Fibroblast of the aortic adventitia (primary cell): ENCODE measurements at places on chromosomes 11 and 22.

DNA sequence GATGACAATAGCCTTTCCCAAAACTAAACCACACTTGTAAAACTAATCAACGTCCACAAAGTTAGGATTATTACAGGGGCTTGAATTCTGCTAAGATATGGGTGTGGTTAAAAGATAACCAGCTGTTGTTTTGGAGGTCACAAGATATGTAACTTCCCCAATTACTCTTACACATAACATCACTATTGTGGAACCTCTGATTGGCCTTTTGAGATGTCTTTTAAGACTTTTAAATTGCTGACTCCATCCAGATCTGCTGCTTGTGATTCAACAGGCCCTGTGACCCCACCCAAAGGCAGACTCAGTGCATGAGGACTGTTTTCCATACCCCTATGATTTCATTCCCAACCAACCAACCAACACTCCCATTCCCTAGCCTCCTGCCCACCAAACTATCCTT, 893.9 kb downstream of the OPCML start:
- no peak for DNase-seq

DNA sequence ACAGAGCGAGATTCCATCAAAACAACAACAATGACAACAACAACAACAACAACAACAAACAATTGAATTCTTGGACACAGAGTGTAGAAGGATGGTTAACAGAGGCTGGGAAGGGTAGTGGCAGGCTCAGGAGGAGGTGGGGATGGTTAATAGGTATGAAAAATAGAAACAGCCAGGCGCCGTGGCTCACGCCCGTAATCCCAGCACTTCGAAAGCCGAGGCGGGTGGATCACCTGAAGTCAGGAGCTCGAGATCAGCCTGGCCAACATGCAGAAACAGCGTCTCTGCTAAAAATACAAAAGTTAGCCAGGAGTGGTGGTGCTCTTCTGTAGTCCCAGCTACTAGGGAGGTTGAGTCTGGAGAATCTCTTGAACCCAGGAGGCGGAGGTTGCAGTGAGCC, 122.9 kb upstream of the GRIA4 start:
- no peak for DNase-seq

DNA sequence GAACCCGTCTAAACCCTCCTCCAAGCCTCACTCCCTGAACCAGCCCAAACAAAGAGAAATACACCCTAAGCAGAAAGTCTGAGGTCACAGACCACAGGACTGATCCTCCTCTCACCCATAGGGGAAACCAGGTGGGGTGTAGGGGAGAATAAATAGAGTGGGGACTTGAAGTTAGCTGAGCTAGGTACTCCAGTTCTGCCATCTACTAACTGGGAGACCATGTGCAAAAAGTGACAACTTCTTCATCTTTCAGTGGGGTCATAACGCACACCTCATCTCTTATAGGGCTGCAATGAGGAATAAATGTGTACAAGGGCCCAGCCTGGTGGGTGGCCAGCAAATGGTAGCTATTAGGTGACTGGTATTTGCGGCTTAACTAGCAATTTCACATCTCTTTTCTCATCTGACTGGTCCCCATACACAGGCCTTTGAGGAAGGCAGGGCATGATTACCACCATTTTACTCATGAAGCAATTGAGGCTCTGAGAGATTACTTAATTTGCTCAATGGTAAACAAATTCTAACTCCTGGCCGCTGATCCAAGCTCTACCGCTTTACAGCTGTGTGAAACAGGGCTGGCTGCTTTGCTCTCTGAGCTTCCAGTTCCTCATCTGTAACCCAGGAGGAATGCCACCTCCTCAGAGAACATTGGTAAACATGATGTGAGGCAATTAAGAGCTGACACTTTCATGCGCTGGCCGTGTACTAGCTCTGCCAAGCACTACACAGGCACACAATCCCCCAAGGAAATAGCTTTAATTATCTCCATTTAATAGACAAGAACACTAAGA, 16.6 kb downstream of the TBC1D10A start:
- peak; percentile 70 for DNase-seq

GRCh38 chr22:21762712-21763581, 27.4 kb upstream of the YPEL1 start:
- DNase-seq: no peak

DNA sequence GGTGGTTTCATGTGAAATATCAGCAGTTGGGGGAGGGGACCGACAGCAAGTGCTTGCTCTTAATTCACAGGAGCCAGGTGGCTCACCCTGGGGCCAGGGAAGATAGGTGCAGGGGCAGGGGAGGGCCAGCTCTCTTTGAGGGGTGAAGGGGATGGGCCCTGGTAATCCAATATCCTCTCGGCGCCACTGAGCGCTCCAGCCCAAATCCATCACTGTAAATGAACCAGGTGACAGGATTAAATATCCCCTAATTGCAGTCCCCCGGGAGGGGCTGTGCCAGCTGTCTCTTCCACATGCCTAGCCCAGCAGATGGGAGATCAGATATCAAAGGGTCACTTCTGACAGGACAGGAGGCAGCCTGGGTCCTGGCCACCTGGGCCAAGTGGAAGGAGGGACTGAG, 531.8 kb upstream of the CADM1 start:
- DNase-seq: no peak
